Stimulated activated CD4-positive, alpha-beta T cell treated with anti-CD3 and anti-CD28 coated beads, TNF-alpha, amount 100 ng/mL, for 24 hours (primary cell): ENCODE measurements at places on chromosomes 4 and X.

DNA sequence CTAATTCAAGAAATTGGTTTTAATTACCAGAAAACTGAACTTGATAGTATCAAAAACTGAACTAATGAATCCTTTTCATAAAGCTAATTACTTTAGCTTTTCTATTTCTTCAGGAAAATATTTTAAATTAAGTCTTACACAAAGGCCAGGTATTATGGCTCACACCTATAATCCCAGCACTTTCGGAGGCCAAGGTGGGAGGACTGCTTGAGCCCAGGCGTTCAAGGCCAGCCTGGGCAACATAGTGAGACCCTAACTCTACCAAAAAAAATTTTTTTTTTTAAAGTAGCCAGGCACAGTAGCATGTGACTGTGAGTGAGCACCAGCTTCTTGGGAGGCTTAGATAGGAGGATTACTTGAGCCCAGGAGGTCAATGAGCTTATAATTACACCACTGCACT, 19.1 kb downstream of the CNOT6L start:
- no peak for DNase-seq

DNA sequence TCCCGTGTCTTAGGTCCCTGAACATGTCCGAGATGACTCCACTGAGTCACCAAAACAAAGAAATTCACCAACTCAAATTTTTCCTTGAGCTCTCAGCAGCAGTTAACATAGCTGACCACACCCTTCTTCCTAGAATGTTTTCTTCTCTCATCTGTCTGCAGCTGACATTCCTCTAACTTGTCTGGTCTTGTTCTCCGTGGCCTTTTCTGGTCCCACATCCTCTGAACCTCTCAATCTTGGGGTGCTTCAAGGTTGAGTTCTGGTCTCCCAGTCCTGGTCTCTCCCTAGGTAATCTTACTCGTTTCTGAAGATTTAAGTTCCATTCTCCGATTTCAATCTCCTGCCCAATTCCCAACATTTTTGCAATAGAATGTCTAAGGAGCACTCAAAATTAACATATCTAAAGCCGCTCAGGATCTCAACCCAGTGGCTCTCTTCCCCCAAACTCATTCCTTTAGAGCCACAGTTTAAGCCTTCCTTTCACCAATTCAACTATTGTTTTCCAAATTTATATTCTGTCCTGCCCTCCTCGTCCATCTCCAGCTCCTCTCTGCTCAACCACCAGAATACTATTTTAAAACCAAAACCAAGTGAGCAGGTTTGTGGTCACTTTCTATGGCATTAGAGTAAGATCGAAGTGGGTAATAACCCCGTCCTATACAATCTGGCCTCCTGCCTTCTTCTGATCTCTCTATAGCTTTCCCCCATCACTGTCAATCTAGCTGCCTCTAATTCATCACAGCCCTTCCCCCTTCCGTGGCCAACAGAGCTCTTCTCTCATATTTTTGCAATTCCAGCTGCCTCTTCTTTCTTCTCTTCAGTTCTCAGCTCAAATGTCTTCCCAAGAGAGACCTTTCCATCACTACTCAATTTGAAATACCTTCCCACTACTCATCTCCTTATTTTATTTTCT, 1.2 kb downstream of the TRIML2 start:
- DNase-seq: no peak

GRCh38 chrX:69256291-69256565, 91.0 kb upstream of the PJA1 start:
- DNase-seq: no peak

GRCh38 chr4:85610450-85610849, 135.5 kb downstream of the ARHGAP24 start:
- DNase-seq: no peak

DNA sequence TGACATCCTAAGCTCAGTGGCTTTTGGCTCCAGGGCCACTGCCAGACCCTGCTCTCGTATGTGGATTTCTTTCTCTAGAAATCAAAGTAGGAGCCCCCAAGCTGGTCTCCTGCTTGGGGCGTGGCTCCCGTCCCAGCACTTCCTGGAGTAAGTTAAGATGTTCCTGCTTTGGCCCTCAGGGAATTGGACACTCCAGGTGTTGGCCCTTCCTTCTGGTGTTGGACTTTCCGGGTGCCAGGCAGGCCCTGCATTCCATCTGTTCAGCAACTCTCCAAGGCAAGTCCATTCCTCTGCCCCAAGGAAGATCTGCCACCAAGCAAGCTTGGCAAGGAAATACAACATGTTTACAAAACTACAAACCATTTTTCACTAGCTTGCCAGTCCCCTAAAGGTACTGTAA, 22.1 kb upstream of the GPC4 start:
- no peak for DNase-seq

GRCh38 chrX:36867143-36867542, 141.0 kb upstream of the FAM47C start:
- no peak for DNase-seq
